ENCODE measurements at places on chromosomes 4 and X.

- DNase-seq: peak; percentile 35
Measured at GRCh38 chr4:77734928-77735327, 84.2 kb downstream of the CNOT6L start.

- no peak for DNase-seq
Measured at GRCh38 chrX:130555757-130556156, 154.0 kb downstream of the RBMX2 start.

- DNase-seq: no peak
Measured at GRCh38 chr4:1179089-1179441, 6.7 kb upstream of the SPON2 start.

DNA sequence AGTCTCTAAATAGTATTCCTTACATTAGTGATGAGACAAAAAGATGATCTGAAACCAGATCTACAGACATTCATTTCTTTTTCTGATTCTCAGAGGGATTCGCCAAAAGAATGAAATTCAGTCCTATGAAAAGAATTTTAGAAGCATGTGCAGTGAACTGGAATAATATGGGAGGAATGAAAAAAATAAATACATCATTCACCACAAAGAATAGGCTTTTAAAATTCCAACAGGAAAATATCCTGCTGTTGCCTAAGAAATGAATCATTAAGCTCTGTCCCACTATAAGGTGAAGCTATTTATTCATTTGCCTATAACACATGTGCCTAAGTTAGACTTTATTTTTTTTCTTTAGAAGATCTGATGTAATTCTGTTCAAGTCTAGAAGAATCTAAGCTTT lies 165.9 kb downstream of the IL15 start:
- DNase-seq: no peak

GRCh38 chrX:105645667-105646357 lies 176.5 kb upstream of the NRK start:
- DNase-seq: no peak

GRCh38 chrX:52504551-52504950 lies 8.9 kb downstream of the XAGE1A start:
- no peak for DNase-seq

DNA sequence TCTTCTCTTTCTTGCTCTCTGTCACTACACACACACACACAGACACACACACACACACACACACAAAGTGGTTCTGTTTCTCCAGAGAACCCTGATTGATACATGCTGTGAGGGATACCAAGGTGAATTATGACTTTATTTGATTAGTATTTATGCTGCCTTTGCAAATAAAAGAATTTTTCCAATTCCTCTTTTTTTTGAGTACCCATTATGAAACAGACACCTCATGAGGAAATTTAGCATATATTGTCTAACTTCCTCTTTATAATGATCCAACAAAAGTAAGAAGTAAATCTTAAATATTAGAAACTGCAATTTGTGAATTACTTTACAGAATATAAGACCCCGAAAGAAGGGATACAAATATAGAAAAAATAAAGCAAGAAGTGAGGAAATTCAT lies 14.3 kb upstream of the RAB28 start:
- no peak for DNase-seq

- no peak for DNase-seq
Measured at GRCh38 chr4:98232202-98232601, 29.0 kb upstream of the RAP1GDS1 start.

- DNase-seq: no peak
Measured at GRCh38 chrX:10821293-10821692, 200.9 kb upstream of the MID1 start.

DNA sequence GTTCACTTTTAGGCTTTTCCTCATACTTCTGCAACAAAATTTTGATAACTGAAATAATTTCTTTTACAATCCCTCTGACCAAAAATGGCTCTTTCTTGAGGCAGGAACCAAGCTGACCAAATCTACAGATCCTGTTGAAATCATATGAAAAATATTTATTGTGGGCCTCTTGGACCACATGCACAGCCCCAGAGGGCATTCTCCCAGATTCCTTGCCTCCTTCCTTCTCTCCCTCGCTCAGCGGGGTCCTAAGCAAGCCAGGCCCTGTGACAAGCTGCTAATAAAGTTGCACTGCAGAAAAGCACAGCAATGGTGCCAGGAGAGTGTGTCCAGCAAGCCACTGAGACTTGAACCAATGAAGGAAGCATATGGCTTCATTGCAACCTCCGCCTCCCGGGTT lies 40.7 kb downstream of the PRDM5 start:
- DNase-seq: no peak

- peak; percentile 88 for DNase-seq
Measured at GRCh38 chr4:89283226-89284009, 24.2 kb downstream of the GPRIN3 start.

DNA sequence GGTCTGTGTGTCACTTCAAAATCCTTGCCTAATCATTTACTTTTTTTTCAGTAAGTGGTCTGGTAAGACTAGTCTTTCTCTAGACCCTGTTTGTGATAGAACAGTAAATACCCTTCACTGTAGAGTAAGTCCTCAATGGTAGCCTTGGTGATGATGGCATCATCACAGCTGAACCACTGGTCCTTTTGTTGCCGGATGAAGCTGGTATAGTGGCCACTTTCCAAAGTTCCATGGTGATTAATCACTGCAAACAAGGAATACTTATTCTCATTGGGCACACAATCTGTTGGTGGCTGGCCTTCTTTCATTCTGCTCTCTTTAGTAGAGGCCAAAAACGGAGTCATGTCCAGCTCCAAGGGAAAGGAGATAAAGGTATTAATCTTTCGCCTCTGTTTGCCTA lies 2.9 kb downstream of the USP51 start:
- DNase-seq: no peak

DNA sequence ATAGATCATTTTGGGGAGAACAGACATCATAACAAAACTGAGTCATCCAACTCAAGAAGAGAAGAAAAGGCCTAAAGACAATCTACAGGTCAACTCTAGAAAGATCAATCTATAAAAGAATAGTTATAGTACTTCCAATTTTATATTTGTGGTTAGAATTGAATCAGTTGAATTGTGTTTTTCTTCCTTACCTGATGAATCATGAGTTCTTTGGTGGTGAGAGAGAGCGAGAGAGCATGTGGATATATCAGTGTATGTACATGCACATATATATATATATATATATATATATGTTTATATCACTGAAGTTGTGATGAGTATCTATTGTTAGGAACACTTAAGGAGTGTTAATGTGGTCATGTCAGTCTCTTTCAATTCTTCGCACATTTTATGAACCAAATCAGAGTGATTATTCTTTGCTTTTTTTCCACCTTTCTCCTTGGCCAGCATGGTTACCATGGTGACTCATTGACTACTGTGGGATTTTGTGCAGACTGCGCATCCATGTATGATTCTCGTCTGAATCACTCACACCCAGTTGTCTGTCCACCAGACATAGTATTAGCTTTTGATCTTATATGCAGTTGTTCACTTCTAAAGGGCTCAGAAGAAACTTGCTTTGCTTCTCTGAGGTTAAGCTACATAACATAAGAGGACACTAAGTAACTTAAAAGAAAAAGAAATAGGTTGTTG lies 90.4 kb upstream of the RAB40AL start:
- no peak for DNase-seq

- DNase-seq: no peak
Measured at GRCh38 chr4:93396272-93396671, 432.3 kb upstream of the ATOH1 start.

DNA sequence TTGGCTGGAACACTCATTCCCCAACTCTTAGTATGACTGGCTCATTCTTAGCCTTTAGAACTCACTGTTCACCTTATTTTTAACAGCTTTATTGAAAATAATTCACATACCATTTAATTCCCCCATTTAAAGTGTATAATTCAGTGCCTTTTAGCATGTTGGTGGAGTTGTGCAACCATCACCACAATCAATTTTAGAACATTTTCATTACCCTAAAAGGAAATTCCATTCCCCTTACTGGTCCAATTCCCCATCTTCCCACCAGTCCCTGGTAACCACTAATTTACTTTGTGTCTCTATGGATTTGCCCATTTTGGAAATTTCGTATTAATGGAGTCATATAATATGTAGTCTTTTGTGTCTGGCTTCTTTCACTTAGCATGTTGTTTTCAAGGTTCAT lies 19.7 kb downstream of the NHSL2 start:
- DNase-seq: no peak

DNA sequence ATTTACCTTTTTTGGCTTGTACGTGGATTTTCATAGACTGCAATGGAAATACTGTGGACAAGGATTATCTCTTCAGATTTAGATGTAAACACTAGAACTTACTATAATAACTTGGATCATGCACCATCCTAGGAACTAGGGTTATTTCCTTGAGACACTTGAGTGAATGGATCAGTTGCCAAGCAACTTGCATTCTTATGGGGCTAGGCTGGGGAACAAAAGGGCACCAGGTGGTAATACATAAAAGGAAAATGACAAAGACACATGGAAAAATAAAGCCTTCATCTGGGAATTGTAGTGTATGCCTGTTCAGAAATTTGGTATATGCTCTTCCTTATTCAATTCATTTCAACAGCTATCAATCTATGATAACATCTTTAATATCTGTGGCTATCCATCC lies 247.1 kb downstream of the SPRY1 start:
- no peak for DNase-seq

DNA sequence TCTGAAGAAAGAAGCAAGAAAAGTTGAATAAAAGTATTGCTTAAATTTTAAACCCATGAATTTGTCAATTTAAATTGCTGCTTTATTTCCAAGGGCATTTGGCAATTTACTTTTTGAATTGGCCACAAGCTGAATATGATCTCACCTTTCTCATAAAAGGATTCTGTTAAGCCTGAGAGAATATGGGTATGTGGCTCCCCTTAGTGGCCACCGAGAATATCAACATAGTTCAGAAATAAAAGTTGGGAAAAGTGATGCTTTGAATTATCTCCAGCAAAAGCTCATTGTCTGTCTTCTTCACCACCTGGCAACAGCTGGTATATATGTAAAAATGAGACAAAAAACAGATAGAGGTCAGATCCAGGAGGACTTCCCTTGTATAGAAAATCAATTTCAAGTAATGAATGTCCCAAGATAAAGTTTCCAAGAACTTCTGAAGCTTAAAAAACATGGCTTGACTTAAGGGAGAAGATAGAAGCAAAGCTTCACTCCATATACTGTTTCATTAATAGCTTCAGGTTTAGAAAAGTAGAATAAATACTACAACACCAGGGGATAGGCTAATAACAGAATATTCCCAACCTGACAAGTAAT lies 290.7 kb upstream of the FAM241A start:
- DNase-seq: no peak

DNA sequence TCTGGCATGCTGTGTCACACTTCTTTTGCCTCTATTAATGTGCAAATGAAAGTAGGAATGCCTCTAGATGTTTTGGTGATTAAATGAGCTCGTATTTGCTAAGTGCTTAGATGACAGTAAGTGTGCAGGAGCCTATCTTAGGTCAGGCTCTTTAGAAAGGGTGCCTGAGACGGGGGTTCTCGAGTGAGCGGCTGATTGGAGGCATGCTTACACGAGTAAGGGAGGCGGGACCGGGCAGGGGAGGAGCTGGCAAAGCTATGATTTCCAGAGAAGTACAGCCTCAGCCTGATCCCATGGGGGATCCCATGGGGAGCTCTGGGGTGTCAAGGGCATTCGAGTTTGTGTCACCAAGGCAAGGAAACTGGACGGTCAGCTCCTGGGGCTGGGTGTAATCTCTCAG lies 44.8 kb downstream of the CLDN34 start:
- no peak for DNase-seq

GRCh38 chr4:146407257-146407656 lies 114.5 kb downstream of the SLC10A7 start:
- no peak for DNase-seq

DNA sequence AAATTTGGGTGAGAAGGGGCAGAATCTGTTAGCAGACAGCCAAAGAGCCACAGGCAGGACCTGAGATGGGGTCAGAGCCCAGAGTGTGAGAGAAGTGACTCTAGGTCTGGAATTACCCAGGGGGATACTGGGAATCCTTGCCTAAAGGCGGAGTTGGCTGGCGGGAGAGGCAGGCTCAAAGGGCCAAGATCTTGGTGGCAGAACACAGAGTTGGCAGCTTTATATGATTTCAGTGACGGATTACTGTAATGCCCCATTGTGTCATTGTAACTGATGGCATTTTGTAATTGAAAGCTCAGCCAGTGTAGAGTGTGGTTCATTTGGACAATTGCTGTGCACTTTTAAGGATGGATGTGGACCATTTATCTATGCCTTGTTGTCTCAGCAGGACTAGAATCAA lies 77.3 kb downstream of the SMIM20 start:
- DNase-seq: no peak

- no peak for DNase-seq
Measured at GRCh38 chr4:161919442-161920220, 244.2 kb downstream of the FSTL5 start.

DNA sequence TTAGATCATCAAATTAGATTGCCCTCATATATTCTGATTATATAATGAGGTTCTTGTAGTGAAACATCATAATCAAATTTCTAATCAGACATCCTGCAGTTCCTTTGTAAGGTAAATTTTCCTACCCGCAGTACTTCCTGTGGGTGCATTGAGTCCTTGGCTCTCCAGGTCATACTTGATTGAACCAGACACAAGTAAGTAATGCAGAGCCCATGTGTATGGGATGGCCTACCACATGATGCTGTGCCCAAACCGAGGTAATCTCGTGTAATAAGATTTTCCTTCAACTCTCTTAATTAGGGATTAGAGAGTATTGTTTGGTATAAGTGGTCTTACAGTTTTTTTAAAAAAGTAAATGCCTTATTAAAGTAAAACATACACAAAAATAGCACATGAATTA lies 1841.8 kb downstream of the PCDH7 start:
- DNase-seq: no peak

GRCh38 chrX:135346975-135347374 lies 37.7 kb downstream of the ETDC start:
- no peak for DNase-seq

- DNase-seq: no peak
Measured at GRCh38 chrX:137915466-137915865, 349.5 kb downstream of the ZIC3 start.

- DNase-seq: peak; percentile 4
Measured at GRCh38 chrX:47723689-47724088, 64.7 kb upstream of the UXT start.

DNA sequence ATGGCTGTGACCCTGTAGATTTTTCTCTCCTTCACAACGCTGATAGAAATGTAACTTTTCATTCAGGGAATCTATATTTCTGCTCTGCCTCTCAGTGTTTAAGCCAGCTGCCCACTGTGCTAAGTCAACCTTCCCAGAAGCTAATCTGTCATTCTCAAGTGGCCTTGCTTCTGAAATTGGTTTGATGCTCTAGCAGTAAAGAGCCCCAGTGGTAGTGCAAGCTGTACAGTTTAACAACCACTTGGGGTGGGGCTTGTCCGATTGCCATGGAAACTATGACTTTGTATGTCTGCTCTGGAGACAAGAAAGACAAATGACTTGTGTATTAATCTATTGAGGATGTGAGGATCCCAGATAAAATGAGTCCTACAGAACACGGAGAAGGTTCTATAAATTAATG lies 620.9 kb upstream of the GALNT7 start:
- DNase-seq: no peak

- DNase-seq: peak; percentile 4
Measured at GRCh38 chrX:115400960-115401359, 111.4 kb downstream of the LUZP4 start.

- DNase-seq: no peak
Measured at GRCh38 chr4:172521248-172521647, 647.4 kb upstream of the GALNT7 start.

GRCh38 chr4:179307297-179308136 lies 1865.3 kb upstream of the AGA start:
- no peak for DNase-seq
